ENCODE measurements at places on chromosomes 12 and 14. TPM values are rescaled to one million over a fixed set of nuclear protein-coding genes. Genes with fewer than 3 reads are reported as not detected.

DNA sequence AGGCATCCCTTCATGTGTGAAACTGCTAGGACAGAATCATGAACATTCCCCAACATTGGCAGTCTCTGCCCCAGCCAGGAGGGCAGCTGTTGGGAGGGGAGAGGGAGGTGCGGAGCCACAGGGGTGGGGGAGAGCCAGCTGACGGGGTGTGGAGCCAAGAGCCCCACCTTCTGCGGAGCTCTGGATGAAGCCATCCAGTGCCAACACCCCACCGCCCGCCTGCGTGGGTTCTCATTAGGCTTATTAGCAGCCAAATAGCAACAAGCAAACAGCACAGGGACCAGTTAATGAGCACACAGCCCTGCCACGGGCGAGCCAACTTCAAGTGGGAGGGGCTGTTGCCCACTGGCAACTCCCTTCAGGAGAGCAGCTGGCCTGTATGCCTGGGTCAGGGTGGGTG is 12.1 kb downstream of the LTBP2 start:
- no peak for DNase-seq

DNA sequence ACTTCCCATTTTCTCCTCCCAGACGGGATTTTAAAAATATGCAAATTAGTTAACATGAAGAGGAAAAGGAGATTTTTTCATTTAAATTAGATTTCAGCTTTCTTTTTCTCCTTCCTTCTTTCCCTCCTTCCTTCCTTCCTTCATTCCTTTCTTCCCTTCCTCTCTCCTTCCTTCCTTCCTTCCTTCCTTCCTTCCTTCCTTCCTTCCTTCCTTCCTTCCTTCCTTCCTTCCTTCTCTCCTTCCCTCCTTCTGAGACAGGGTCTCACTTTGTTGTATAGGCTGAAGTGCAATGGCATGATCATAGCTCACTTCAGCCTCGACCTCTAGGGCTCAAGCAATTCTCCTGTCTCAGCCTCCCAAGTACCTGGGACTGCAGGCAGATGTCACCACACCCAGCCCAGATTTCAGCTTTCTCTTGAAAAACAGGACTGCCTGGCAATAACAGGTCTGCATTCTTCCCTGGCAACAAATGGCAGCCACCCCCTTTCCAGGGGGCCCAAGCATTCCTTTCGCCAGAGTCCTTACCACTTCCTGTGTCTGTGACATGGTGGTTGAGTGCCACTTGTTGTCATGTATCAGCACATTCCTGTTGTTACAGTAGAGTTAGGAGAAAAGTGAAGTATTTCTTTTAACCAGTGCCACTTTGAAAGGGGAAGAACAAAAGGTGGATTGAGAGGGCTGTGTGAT is 119.1 kb downstream of the PTPN11 start:
- DNase-seq: no peak

DNA sequence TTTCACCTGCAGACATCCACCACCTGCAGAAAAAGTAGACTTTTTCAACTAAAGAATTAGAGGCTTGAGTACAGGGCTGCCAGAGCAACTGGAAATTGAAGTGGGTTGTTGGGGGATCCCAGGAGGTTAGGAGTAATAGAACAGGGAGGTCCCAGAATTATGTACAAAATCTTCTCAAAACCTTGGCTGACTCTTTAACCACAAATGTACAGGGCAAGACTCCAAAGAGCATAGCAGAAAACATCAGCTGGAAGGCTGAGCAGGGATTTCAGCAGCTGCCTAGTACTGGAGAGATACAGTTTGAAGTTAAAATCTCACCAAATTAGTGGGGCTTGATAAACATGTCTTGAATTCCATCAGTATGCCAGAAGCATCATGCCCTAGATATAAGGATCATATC is 191.6 kb downstream of the CRADD start:
- DNase-seq: no peak

GRCh38 chr12:11853126-11853525 is 203.7 kb downstream of the ETV6 start:
- no peak for DNase-seq

- no peak for DNase-seq
Measured at GRCh38 chr12:132406493-132407450, 77.4 kb upstream of the GALNT9 start.

- DNase-seq: no peak
Measured at GRCh38 chr14:77051116-77051515, 22.6 kb upstream of the IRF2BPL start.

DNA sequence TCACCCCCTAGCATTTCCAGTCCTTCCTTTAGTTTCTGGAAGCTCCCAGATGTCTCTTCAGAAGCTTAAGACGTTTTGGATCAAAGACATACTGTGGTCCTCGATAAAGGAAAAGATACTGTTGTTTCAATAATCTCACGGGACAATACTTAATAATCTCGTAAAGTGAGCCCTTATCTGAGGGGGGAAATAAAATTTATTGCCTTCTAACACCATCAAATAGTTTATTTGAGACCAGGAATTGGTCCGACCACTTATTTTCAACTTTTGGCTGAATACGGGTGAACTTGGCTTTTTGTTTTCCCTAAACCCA is 640 bp upstream of the G2E3 start:
- DNase-seq: no peak

GRCh38 chr14:68768316-68768715 is 24.6 kb downstream of the ZFP36L1 start:
- no peak for DNase-seq

DNA sequence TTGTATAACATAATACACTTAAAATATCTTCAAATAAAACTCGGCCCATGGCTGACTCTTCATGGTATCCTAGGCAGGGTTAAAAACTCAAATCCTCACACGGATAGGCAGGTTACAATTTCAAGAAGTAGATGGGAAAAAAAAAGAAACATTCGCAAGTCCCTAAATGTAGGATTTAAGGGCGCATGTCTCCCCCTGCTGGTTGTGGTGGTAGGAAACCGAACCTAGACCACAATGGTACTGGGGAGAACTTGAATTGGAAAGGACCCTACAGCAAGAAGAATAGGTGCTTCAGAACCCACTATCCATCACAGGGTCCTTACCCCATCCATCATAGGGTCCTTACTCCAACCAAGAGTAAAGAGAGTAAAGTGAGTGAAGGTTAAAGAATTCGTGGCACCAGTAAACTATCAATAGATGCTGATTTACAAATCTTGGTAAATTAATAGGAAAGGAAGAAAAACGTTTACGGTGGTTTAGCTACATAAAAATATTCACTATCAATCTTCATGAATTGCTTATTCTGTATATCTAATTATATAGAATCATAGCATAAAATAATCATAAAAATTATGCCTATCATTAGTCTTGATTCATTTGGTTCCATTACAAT is 3.3 kb upstream of the CIPC start:
- DNase-seq: no peak

GRCh38 chr12:111072299-111072698 is 151.9 kb upstream of the MYL2 start:
- no peak for DNase-seq

DNA sequence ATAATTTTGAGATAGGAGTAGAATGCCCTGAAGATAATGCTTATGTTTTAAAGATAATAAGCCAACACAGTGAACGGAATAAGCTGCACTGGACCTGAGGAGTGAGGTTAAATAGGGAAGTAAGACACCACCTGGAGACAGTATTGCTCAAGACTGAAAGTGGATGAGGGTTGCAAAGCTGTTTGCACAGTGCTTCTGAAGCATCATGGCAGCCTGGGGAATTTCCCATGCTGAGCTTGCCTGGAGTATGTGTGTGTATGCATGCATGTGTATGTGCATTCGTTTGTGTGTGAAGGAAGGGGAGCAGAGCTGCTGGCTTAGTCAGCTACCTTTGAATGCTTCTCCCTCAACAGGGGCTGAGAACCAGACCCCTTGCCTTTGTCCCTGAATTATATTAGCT is 35.8 kb downstream of the BHLHE41 start:
- no peak for DNase-seq

- no peak for DNase-seq
Measured at GRCh38 chr12:115736360-115736759, 541.1 kb downstream of the MED13L start.

- DNase-seq: peak; percentile 25
Measured at GRCh38 chr14:69107407-69108003, 45.4 kb downstream of the DCAF5 start.

DNA sequence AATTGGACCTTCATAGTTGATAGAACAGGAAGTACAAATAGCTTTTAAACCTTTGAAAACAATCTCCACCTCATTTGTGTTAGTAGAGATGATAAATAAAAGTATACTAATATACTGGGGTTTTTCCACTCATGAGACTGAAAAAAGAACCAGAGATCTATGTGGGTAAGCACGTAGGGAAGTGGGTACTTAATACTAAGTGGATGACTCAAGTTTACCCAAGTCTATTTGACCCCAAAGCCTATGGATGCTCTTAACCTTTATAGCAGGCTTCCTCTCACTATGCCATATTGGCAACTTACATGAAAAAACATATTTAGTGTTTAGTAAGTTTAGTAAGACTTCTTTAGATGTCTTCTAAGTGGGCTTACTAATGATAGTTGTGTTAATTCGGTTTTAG is 49.2 kb upstream of the CHPT1 start:
- DNase-seq: no peak

- no peak for DNase-seq
Measured at GRCh38 chr12:68233498-68233897, 7.9 kb upstream of the IL26 start.

DNA sequence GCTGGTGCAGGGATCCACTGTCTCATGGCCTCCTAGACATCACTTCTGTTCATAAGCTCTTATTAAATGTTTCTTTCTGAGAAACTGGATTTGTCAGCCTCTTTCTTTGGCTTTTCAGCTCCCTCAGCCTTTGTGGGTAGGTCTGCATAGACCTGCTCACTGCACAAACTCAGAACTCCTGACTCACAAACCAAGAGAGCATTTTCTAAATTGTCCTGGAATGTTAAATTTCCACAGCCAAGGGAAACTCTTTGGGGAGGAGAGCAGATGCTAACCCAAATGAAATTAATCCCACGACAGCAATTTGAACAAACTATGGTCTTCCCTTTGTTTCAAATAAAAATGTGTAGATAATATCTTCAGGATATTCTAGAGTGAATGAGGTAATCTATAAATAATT is 19.5 kb upstream of the CERS5 start:
- DNase-seq: no peak

DNA sequence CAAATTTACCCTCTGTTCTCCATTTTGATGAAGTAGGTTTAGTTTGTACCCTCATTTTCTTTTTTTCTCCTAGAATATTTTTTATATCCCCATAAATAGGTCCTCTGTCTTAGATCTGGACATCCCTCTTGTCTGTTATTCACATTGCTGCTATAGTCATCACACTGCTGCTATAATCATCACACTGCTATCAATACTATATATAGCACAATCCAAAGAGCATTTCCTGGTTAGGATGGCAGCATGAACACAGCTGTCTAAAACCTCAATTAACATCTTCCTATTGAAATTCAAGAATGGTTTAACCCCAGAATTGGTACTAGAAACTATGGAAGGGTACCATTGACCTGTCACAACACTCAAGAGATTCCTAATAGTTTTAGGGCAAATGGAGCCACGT is 27.6 kb upstream of the CCDC91 start:
- DNase-seq: no peak

DNA sequence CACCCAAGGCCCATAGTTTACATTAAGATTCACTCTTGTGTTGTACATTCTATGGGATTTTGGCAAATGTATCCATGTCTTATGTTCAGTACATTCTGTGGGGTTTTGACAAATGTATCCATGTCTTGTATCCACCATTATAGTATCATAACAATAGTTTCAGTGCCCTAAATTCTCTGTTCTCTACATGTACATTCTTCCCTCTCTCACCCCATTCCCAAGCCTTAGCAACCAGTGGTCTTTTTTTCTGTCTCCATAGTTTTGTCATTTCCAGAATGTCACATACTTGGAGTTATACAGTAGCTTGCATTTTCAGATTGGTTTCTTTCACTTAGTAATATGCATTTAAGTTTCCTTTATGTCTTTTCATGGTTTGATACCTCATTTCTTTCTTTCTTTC is 6.7 kb downstream of the TOGARAM1 start:
- DNase-seq: no peak

DNA sequence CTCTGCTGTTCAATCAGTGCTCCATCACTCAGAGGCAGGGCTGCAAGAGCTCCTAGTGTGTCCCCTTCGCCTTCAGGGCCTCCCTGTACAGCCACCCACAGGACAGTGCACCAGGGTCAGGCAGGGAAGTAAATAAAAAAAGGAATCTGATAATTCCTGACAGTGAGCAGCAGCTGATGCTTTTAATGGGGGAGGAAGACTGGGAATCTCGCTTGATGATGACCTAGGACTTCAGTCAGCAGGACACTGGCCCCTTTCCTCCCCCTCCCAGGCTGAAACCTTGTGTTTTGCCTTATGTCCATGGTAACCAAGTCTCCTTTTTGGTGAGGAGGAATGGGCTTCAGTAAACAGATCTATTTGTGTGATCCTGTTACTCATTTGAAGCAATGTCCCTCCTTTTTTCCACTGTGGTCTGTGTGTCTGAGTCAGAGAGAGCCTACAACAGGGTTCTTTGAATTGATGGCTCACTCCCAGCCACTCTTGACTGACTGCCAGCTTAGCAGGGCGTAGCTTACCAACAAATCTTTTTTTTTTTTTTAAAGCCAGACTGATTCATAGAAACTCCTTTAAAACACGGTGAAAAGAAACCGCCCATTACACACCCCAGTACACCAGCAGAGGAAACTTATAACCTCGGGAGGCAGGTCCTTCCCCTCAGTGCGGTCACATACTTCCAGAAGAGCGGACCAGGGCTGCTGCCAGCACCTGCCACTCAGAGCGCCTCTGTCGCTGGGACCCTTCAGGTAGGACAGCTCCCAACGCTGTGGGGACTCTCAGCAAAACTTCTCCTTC is at the start of gene EMP1:
TSS of gene EMP1 (plus strand) at position 597 of the 792 bp plus-strand sequence. CDS start 14,785 bp downstream, outside the sequence.
- peak; percentile 84 for DNase-seq

GRCh38 chr12:5272018-5272785 is 159.7 kb upstream of the NTF3 start:
- no peak for DNase-seq

GRCh38 chr12:82893896-82894295 is 207.2 kb downstream of the TMTC2 start:
- DNase-seq: no peak

- peak; percentile 53 for DNase-seq
Measured at GRCh38 chr12:49019443-49020324, 1.1 kb upstream of the PRKAG1 start.

DNA sequence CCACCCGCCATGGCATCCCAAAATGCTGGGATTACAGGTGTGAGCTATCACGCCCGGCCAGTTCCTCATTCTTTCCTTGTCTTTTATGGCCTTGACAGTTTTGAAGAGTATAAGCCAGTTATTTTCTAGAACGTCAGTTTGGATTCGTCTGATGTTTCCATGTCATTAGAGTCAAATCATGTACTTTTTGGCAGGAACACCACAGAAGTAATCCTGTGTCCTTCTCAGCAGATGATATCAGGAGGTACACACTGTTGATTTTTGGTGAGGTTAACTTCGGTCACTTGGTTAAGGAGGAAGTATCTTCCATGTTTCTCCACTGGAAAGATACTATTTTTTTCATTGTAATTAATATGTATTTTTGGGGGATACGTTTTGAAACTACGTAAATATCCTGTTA is 25.1 kb upstream of the VPS33A start:
- no peak for DNase-seq

- no peak for DNase-seq
Measured at GRCh38 chr12:123948401-123948795, 24.2 kb downstream of the CCDC92 start.

AGAP2 gene
- total RNA-seq: 28.9 TPM

FBLN5 gene
- 0.41 TPM for total RNA-seq

TESPA1 gene
- total RNA-seq: 95.8 TPM

NEUROD4 gene
- not detected for total RNA-seq

RTL1 gene
- not detected for total RNA-seq

SPIC gene
- not detected for total RNA-seq

KLRC2 gene
- total RNA-seq: not detected

EIF2S3B gene
- total RNA-seq: 0.49 TPM

SLC5A8 gene
- not detected for total RNA-seq

TAS2R46 gene
- total RNA-seq: 2.4 TPM

RASSF9 gene
- total RNA-seq: not detected

GDF3 gene
- not detected for total RNA-seq

TCP11L2 gene
- 19.2 TPM for total RNA-seq
